ENCODE measurements at places on chromosomes 3 and 15.

- no peak for DNase-seq
Measured at GRCh38 chr3:189606774-189607173, 24.4 kb upstream of the TP63 start.

DNA sequence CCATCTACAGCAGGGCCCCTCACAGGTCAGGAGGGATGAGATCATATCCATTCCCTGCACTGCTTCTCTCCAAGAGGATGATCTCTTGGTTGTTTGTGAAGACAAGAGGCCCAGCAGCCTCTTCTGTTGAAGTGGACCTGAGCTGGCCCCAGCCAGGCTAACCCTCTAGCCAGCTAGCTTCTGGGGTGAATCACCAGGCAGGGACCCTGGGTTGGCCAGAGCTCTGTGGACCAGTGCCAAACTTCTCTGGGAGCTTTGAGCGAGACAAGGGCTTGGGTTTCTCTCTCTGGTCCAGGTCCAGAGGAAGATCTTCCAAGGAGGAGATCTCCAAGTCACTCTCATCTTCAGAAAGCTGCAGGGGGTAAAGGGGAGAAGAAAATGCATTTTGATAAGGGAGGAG lies 52.7 kb downstream of the CLDN18 start:
- DNase-seq: no peak

- DNase-seq: no peak
Measured at GRCh38 chr3:38573111-38573510, 76.4 kb downstream of the SCN5A start.

- DNase-seq: no peak
Measured at GRCh38 chr3:170470063-170471016, 51.7 kb downstream of the CLDN11 start.

GRCh38 chr15:77191230-77191834 lies 120.4 kb upstream of the TSPAN3 start:
- DNase-seq: no peak

GRCh38 chr15:26759986-26760385 lies 12.9 kb downstream of the GABRB3 start:
- no peak for DNase-seq

GRCh38 chr15:38068626-38069391 lies 134.4 kb downstream of the TMCO5A start:
- DNase-seq: peak; percentile 64

- no peak for DNase-seq
Measured at GRCh38 chr15:63822580-63822979, 11.2 kb downstream of the HERC1 start.

DNA sequence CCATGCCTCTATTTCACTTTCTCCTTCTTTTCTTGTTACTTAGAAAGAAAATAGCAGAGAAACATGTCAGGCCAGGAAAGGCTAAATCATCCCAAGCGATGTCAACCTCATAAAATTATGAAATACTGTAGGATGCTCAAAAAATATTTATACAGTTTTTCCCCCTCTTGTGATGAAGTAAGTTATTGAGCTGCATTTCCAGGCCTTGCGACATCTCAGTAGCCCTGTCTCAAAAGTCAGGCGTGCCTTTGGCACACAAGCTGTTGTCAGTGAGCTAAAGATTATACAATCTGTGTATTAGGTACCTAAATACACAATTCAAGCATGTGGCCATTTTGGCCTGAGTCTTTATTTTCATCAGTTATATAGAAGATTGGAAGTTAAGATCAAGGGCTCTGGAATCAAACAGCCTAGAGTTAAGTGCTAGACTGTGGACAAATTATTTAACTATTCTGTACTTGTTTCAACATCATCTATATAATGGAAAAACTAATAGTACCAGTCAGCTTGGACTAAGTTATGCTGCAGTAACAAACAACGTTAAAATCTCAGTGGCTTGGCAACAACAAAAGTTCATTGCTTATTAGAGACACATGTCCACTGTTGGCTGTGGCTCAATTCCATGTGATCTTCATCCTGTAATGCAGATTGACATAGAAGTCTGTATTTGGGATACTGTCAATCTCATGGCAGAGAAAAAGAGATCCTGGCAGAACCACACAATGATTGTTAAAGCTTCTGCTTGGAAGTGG lies 406.4 kb upstream of the PROK2 start:
- DNase-seq: no peak

- DNase-seq: no peak
Measured at GRCh38 chr3:15011174-15011573, 53.9 kb downstream of the MRPS25 start.

DNA sequence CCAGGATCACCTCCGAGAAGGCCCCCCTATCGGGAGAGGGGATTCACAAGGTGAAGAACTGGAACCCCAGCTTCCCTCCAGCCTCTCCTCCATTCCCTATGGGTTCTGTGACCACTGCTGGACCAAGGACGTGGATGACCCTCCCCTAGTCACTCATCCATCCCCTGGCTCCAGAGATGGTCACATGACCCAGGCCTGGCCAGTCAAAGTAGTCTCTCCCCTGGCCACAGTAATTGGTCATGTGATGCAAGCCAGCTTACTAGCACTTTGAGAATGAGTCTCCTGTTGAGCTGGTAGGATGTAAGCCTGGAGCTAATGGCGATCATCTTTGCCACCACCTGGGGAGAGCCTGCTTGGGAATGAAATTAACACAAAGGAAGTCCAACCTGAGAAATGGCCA lies 3.9 kb downstream of the CAMK1 start:
- DNase-seq: no peak

DNA sequence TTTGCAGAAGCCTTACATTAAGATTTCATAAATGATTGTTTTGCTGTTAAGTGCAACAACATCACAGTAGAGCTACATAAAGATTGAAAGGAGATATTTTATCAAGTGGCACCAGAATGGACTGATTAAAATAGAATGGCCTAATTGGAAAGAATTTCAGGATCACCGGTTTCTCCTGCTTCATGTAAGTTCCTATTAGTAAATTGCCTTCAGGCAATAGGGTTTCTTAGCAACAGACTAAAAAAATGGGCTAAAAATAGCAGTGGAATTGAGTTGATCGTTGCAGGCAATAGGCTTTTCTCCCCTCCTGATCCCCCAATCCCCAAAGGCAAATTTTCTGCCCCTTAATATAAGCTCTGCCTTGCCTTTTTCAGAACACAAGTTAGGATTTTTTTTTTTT lies 917 bp downstream of the LNP1 start:
- no peak for DNase-seq

- DNase-seq: no peak
Measured at GRCh38 chr3:72768936-72769335, 79.3 kb downstream of the SHQ1 start.

DNA sequence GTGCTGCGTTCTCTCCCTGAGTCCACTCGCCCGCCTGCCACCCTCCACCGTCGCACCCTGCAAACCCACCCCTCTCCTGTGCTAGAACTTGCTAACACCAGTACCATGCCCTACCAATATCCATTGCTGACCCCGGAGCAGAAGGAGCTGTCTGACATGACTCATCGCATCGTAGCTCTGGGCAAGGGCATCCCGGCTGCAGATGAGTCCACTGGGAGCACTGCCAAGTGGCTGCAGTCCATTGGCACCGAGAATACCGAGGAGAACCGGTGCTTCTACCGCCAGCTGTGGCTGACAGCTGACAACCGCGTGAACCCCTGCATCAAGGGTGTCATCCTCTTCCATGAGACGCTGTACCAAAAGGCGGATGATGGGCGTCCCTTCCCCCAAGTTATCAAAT lies 4.9 kb upstream of the ALAS1 start:
- no peak for DNase-seq

DNA sequence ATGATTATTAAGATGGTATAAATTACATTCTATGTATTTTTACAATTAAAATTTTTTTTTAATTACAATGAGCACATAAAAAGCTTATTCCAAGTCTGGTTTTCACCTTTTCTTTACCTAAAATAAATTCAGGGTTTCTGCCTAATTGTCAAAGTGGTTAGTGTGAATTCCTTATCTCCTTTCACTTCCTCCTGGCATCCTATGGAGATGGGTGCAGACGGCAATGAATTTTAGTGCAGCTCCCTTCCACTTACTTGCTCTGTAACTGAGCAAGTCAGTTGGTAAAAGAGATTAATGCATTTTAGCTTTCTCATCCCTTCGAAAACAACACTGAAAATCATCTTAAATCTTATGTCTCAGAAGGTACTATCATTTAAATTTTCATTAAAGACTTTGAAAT lies 13.1 kb downstream of the HDGFL3 start:
- DNase-seq: no peak

DNA sequence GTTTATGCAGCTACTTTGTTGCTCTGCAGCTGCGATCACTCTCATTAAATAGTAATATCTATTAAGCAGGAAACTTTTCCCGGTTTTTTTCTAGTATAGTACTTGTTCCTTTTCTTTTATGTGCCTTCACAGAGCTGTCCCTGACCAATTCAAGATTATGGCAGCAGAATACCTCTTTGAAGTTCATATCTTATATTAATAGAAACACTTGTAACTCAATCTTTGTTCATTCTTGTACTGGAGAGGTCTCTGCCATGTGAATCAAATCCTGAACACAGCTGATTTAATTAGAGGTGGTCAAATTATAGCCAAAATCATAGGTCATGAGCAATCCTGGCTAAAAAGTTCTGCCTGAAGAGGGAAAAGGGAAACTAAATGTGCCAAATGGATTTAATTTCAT lies 399.0 kb upstream of the ARHGEF26 start:
- no peak for DNase-seq

DNA sequence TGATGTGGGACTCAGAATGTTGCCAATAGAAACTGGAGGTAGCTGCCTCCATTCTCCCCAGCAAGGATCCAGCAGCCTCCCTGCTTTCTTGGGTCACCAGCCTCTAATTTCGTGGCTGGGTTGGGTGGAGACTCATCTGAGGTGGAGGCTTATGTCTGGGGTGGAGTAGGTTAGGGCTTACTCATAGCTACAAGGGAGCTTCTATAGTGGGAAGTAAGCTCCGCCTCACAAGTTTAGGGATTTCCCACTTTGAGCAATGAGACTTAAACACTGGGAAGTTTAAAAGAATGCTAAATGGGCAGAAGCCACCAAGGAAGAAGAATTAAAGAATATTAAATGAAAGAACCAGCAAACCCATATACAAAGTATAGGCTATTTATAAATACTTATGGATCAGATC lies 63.8 kb downstream of the GJD2 start:
- no peak for DNase-seq

DNA sequence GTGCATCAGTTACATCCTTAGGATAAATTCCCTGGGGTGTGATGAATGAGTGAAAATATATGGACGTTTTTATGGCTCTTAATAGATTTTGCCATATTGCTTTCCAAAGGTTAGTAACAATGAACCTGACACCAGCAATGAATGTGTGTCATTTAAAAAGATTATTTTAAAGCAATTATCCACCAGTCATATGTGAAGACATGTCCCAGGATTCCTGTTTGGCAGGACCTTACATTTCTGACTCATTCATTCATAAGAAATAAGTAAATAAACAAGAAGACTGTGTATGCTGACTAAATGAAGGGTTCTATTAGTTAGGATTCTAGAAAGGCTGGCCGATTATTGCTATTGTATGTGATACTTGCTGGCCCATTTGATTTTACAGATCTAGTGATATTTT lies 201.5 kb downstream of the SOX2 start:
- no peak for DNase-seq

GRCh38 chr3:105505170-105505569 lies 138.5 kb downstream of the ALCAM start:
- DNase-seq: no peak

DNA sequence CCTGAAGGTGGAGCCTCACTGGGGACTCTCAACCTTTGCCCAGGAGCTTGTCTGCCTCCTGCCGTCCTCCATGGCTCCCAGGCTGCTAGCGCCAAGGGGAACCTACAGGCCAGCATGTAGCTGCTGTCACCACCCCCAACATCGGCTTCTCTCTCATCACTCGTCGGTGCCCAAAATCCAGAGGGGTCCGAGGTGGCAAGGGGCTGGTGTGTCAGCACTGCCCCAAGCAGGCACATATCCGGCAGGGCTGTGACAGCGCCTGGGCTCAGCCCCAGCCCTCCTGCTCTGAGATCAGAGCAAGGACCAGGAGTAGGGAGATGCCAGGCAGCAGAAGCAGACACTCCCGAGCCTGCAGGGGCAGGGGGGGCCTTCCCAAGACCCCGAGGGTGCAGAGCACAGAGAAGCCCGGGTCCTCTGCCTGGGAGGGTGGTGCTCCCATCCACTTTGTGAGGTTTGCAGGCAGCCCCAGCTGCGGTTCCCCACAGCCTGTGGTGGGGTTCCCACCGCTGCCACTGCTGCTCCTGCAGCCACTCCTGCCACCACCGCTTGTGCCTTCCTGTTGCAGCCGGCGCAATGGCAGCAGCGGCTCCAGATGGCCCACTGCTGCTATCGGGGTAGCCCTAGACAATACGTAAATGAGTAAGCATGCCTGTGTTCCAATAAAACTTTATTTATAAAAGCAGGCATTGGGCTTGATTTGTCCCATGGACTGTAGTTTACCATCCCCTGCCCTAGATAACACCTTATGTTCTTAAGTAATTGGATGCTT lies 451.0 kb downstream of the EPHA6 start:
- no peak for DNase-seq

- no peak for DNase-seq
Measured at GRCh38 chr15:40204100-40204499, 34.8 kb upstream of the PAK6 start.

DNA sequence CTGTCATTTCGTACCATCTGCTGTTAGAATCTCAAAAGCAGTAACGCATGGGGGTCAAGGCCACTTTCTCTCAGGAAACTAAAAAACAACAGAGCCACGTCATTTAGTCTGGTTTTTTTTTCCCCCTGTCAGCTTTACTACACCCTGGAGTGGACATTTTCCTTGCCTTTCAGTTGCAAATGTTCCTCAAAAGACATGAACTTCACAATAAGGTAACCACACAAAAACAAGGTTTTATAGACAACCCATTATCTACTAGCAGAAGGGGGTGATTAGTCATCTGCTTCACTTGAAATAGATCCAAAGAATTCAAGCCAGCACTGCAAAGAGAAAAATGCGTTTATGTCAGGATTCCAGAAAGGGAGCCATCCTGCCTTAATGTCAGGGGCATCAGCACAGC lies 171.8 kb upstream of the CDIN1 start:
- no peak for DNase-seq

DNA sequence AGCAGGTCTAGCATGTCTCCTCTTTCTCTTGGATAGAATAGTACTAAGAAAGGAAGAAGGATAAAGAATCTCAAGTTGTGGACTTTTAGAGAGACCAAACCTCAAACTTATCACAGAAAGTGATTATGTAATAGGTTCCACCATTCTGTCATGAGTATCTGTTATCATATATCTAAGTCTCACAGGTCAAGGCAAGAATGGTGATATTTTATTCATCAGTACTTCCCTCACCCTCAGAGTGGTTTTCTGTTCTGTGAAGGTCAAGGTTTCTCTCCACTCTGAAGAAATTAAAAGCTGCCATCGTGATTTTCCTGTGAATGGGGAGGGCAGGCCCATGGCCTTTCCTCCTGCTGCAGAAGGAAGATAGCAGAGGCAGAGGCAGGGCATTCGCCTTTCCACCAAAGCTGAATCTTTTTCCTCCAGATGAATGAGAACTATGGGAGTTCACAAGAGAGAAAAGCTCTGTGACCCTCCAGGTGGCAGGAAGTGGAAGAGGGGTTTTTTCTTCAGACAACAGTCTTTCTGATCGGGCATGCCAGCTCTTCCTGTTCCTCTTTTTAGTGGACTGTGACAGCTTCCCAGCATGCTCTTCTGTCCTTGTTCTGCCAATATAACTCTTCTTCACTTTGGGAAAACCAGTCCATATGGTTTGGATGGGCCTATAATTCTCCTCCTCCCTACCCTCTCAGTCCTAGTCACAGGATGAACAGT lies 37.1 kb upstream of the CCK start:
- DNase-seq: no peak

GRCh38 chr15:74857671-74858368 lies 14.9 kb upstream of the ULK3 start:
- no peak for DNase-seq

- DNase-seq: no peak
Measured at GRCh38 chr3:197847866-197848401, 56.9 kb downstream of the LRCH3 start.

GRCh38 chr3:70994644-70995043 lies 588.9 kb downstream of the FOXP1 start:
- DNase-seq: no peak
